ENCODE measurements at places on chromosomes 7 and 10.
A peak's percentile ranks its signal among the peaks of the same experiment; 100 is the strongest.

- DNase-seq: no peak
Measured at GRCh38 chr10:13105184-13105583, 5.2 kb downstream of the OPTN start.

GRCh38 chr10:132548869-132549268 lies 11.3 kb downstream of the INPP5A start:
- DNase-seq: no peak

- DNase-seq: peak; percentile 58
Measured at GRCh38 chr10:72337039-72337629, 17.6 kb downstream of the DNAJB12 start.

DNA sequence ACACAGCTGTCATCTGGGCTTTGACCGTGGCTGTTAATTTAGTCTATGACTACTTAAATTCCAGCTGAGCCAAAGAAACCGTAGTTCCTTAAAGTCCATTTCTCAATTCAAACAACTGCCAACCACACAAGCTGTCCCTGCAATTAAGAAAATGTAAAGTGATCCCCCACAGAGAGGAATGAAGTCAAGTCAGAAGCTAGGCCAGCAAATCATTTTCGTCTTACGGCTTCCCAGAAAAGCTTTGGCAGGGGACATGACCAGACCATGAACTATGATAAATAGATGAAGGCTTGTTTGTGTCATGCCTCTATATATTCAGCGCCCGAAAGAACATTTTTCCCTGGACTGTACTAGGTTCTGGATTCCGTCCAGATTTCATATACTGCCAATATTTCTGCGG lies 54.6 kb downstream of the HACD1 start:
- DNase-seq: no peak

DNA sequence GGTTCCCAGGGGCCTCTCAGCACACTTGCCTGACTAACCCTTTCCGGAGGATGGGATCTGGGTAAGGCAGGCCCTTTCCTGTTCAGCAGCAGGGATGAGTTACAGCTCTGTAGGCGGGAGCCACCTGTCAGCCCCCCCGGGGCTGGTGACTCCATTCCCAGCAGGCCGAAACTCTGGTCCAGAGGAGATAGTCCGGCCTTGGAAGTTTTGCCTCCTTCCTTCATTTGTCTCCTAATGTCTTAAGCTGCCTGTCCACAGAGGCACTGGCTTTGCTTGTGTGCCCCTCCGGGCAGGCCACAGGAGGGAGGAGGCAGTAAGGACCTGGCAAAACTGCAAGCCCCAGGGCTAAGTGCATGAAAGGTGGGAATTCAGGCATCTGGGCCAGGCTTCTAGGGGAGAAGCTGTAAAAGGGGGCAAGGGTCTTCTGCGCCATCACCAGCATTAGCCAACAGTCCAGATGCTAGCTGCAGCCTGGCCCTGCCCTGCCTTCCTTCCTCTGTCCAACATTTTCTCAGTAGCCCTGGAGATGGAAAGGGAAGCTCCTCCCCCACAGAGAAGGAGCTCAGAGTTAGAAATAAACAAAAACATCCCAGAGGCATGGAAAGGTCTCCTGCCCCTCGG lies 1.2 kb downstream of the ADIRF start:
- no peak for DNase-seq
